NCI-H2081 treated with DMSO at 0.1 percent for 48 hours (cell line): ENCODE measurements at places on chromosomes 6 and 20.

DNA sequence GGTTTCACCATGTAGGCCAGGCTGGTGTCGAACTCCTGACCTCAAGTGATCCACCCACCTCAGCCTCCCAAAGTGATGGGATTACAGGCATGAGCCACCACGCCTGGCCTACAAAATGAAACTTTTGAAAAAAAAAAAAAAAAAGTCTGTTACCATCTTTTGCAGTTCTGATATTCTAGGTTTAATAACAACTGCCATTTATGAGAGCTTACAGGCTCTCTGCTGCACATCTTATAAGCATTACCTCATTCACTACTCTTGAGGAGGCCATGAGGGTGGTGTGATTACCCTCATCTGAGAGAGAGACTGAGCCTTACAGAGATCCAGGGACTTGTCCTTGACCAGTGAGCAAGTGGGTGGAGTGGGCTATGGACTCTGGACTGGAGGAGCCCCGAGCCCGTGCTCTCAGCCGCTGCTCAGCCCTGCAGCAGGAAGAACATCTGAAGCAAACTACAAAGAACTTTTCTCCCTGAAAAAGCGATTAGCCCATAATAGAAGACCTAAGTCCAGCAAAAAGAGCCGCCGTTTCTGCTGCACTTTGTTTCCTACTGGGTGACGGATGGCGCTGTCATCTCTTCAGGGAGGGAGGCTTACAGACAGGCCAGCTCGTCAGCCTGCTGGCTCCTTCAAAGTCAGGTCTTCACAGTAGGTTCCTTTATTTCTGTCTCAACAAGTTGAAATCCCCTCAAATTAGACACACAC is 119.8 kb upstream of the AKAP12 start:
- DNase-seq: no peak

DNA sequence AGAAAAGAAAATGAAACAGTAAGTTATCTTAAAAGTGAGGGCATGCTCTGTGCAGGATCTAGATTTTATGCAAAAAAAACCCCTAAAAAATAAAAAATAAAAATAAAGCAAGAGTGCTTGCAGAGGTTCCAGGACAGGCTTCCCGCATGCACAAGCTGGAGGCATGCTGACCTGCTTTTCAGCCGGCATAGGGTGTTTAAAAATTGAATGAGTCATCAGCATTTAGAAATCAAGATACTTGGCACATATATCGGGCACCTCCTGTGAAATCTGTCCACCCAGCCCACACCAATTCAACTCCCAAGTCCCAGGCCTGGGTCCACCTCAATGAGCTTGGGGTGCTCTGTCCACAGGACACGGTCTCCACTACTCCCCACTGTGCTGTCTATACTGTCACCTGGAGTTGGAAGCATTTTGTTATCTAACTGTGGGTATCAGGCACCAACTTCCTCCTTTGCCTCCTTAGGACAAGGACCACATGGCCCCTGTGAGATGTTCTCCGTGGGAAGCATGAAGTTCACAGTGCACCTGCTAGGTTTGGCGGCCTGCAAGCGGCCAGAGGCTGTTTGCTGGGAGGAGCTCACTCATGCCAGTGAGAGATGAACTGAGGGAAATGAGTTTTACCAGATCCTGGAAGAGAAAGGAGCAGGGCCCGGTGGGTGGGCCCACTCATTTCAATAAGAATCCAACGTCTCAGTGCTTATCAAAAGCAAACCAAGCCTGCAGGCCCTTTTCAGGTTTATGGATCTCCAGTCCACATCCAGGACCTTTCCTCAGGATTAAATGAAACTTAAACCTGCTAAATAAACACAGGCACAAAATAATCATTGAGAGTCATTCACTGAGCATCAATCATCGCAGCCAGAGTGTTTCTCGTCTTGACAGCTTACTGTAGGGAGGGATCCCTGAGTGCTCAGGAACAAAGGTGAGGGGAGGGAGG is 121.1 kb downstream of the FOXA2 start:
- DNase-seq: peak; percentile 94

DNA sequence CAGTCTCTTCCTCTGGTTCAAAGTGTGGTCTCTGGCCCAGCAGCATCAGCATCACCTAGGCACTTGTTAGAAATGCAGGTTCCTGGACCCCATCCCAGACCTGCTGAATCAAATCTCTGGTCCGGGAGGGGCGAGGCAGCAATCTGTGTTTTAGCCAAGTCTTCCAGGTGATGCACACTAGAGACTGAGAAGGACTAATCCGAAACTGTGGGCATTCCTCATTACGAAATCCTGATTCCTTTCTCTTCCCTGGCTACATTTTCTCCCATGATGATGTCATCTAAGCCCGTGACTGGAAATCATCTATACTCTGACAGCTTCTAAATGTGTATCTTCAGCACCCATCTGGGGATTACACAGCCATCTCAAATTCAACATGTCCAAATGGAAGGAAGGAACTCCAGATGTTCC is 39.7 kb upstream of the PRND start:
- no peak for DNase-seq

- no peak for DNase-seq
These were observed 37.4 kb downstream of the ERMARD start for GRCh38 chr6:169788809-169789145.

GRCh38 chr20:44221368-44221954 is 10.9 kb upstream of the OSER1 start:
- no peak for DNase-seq

DNA sequence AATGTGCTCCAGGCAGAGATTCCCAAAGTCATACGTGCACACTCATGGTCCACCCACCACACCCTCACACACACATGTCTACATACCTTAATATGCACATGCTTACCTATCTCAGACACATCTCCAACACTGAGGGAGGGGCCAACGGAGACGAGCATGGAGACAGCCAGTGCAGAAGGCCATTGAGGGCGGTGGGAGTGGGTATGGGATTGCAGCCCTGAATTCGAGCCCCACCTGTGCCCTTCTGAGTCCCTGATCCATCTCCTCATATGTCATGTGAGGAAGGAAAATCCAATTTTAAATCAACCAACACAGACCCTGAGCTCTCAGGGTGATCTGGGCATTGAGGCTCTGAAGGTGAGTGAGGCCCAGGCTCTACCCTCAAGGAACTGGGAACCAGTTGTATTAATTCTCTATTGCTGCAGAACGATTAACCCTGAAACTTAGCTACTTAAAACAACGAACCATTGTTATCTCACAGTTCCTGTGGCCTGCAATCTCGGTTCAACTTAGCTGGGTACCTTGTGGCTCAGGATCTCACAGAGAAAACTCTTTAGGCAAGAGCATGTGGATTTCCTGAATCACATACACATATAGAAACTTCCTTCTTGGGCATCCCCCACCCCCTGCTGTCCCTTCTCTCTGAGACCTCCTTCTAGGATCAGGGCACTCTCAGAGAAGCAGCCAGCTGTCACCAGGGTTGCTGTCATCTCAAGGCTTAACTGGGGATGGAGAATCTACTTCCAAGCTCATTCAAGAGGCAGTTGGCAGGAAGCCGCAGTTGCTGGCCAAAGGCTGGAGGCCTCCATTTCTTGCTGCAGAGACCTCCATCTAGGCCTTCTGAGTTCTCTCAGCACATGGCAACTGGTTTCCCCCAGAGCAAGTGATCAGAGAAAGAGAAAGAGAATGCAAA is 28.3 kb downstream of the GLP1R start:
- DNase-seq: no peak

DNA sequence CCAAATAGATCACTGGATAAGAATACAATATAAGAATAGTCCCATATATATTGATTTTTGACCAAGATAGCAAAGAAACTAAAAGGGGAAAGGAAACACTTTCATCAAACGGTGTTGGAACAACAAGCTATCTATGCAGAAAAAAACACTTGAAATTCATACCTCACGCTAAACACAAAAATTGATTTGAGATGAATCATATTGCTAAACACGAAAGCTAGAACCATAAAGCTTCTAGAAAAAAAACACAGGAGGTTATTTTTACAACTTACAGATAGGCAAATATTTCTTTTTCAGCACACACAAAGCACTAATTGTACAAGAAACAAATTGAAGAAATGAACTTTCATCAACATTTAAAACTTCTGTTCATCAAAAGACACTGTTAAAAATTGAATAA is 36.7 kb upstream of the TMEM14A start:
- DNase-seq: no peak

DNA sequence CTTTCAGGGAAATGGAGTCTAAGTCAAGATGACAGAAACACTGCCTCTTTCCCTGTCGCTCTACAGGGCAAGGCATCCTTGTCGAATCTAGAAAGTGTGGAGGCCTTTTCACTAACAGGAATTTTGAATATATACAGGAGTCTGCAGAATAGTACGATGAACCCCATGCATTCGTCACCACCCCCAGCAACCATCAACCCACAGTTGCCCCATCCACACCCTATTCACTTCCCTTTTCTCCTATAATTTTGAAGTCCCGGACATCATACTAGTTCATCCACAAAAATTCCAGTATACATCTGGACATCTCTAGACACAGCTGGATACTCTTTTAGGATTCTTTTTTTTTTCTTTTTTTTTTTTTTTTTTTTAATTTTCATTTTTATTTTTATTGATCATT is 80.7 kb upstream of the RIN2 start:
- DNase-seq: no peak

GRCh38 chr6:134621858-134622257 is 303.9 kb upstream of the SGK1 start:
- DNase-seq: no peak

DNA sequence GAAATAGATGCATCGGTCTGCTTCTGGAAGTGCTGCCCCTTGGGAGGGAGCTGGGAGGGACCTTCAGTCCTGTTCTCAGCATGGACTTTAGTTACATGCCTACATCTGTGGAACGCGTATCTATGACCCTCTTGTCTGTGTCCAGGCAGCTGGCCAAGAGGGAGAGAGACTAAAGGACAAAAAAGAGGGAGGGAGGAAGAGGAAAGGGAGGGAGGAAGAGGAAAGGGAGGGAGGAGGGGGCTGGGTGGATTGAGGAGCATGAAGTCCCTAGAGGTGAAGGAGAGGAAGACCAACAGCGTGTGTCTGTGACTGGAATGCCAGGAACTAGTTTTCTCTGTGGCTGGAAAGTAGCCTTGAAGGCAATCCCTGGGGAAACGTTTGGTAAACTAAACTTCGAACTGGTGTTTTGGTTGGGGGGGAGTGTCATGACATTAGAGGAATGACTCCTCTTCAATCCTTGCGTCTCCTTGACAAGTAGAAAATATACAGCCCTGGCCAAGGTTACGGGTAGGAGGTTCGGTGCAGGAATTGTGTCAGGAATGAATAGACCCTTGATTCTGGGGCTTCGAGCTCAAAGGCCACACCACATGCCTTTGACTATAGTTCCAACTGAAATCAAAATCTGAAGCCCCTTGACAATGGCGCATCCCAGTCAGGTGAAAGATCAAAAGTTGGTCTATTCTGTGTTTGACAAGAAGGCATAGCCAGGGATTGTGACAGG is 52.0 kb upstream of the PLEKHG1 start:
- DNase-seq: no peak

DNA sequence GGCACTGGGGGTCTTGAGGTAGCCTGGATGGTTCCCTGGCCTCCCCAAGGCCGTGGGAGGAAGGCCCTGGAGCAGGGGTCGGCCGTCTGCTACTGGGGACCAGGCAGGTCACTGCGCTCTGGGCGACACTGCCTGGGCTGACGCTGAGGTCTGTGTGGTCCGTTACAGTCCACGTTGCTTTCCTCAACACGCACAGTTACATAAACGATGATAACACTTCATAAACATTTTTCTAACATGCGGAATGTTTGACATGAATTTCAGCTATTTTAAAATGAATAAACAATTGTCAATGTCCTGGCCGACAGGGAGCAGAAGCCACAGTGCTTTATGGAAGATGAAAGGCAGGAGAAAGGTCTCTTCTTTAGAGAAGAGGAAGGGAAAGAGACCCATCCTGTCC is 10.2 kb upstream of the RBBP8NL start:
- no peak for DNase-seq

DNA sequence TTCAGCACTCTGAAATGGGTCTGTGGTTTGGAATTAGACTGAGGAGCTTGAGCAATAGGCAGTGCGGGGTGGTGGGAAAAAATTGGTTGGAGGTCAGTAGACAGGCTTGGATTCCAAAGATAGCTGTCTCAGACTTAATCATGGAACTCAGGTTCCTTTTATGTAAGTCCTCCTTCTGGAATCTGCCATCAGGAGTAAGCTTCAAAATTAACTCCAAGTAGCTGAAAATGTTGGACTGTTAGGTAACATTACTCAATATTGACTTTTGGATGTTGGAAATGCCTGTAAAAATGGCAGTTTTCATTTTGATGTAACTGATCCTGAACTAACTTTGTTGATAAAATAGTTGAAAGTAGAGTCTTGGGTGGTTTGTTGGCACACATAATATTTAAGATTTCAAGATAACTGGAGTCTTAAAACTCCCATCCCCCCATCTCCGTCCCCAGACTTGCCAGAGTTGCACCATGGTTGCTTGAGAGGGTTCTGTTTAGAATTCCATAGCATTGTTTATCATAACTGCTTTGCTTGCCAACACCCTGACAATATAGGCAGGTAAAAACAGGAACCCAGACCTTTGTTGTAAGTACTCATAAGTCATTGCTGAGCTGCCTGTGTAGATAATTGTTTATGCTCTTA is 83.0 kb downstream of the PHF20 start:
- no peak for DNase-seq

- DNase-seq: no peak
These were observed 9.3 kb upstream of the MAP3K5 start for GRCh38 chr6:136801581-136801980.

DNA sequence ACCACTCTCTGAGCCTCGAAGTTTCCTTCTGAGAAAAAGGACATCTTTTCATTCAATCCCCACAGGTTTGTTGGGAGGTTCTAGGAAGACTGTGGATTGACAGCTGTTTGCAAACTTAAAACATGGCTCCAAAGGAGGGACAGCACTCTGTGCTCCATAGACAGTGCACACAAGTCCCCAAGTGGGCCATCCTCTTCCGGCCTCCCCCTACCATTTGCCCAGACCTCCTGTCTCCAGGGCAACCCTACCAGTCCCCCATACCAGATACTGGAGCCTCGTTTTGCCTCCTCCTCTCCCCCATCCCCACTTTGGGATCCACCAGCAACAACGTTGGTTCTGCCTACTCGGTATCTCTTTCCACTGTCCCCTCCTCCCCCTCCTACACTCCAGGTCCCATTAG is 8.5 kb upstream of the DLGAP4 start:
- DNase-seq: no peak

DNA sequence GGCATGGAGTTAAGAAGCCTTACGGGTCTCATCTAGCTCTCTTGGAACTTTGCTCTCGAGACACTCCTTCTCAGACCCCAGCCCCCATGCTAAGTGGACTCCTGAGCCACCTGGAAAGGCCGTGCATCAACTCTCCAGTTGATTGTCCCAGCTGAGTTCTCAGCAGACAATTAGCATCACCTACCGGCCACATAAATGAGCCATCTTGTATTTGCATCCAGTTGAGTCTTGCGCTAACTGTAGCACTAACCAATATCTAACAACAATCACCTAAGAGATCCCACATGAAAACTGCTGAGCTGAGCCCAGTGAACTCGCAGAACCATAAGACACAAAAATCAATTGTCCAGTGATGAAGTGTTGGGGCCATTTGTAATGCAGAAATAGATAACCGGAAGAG is 49.7 kb downstream of the PCNA start:
- DNase-seq: no peak
